Fibroblast of skin of back (primary cell): ENCODE measurements at places on chromosomes 6 and 20.

DNA sequence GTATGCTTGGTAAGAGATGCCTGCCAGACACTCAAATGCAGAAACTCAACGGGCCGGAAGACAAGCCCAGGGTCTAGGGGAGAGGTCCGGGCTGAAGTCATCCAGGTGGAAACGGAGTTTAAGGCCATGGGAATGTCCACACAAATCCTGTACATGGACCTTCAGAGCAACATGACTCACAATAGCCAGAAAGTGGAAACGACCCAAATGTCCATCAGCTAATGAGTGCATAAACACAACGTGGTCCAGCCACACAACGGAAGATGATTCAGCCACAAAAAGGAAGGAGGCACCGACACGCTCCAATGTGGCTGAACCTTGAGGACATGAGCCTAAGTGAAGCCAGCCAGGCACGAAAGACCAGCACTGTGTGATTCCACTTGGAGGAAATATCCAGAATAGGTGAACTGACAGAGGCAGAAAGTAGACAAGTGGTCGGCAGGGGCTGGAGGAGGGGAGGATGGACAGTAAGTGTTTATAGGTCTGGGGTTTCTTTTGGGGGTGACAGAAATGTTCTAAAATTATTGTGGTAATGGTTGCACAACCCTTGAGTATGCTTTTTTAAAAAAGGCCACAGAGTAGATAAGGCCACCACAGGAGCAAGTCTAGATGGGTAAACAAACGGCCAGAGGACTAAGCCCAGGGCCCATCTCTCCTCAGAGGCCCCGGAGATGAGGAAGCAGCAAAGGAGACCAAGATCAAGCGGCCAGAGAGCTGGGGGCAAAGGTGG lies 105.6 kb downstream of the PREX1 start:
- DNase-seq, result peak; percentile 36

DNA sequence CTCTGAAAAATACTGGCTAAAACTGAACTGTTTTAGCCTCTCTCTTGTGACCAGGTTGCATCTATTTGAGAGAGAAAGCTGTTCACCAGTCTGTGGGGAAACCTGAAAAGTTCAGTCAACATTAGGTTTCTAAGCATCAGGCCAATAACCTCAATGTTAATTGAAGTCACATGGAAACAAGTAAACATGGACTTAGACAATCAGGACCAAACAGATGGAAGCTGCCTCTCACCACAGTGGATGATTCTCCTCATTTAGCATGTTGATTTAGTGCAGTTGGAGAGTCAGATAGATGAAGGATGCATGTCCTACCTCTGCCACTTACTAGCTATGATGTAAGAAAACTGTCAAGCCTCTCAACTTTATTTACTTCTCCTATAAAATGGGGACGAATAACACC lies 18.2 kb downstream of the SCGN start:
- no peak for DNase-seq

- DNase-seq, result no peak
These were observed 241.8 kb downstream of the CLIC5 start for GRCh38 chr6:45773906-45774305.

DNA sequence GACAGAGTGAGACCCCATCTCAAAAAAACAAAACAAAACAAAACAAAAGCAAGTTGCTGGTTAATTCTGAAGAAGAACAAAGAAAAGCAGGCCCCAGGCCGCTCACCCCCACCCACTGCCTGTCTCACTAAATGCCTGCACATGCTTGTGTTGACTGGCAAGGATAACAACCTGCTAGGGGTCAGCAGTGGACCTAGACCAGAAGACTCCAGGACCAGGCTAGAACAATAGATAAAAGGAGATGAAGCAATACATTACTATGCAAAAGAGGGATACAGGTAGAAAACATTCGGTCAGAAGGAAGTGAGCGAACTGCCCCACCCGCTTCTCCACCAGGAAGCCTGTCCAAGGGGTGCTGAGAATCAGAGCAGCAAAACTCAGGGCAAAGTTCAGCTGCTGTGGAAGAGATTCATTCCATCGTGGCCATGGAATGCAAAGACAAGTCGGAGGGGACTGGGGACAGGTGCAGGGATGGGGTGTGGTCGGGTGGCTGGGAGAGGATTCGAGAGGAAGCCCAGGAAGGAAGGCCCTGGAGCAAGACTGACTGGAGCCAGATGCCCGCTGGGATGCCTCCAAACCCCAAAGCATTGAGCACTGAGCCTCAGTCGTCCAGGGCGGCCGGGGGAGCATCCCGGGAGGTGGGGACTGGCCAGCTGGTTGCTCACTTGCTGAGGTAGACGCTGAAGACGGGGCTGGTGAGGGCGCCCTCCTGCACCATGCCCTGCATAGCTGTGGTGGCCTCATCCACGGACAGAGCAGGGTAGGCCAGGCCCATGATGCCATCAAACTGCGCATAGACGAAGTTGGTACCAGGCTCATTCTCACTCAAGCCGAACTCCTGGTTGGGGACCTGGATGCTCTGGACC lies 5.3 kb downstream of the PGC start:
- no peak for DNase-seq

- no peak for DNase-seq
These were observed 41.1 kb downstream of the CNKSR3 start for GRCh38 chr6:154469306-154469935.

DNA sequence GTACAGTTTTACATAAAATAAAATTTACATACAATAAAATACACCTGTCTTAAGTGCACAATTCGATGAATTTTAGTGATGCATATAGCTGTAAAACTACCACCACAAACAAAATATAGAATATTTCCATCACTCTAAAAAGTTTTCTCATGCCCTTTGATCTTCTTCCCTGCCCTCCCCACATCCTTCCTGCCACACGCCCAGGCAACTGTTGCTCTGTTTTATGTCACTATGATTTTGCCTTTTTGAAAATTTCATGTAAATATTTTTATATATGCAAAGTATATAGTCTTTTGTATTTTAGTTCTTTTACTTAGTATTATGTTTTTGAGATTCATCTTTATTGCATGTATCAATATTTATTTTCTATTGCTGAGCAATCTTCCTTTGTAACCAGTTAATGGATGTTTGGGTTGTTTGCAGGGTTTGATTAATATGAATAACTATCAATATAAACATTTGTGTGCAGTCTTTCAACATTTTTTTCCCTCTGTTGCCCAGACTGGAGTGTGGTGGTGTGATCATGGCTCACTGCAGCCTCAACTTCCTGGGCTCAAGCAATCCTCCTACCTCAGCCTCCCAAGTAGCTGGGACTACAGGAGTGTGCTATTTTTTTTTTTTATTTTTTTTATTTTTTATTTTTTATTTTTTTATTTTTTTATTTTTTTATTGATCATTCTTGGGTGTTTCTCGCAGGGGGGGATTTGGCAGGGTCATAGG lies 23.8 kb upstream of the SAMHD1 start:
- DNase-seq, result no peak

DNA sequence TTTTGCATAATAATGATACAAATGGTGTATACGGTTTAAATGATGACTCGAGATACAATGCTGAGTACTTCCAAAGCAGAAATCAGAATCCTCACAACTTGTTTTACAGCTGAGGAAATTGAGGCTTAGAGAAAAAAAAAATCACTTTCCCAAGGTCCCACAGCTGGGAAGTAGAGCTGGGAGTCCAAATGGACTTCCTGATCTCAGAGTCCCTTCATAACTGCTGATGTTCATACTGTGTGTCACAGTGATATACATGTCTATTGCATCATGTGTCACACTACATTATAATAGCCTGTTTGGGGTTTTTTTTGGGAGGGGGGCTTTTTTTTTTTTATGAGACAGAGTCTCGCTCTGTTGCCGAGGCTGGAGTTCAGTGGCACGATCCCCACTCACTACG lies 8.5 kb downstream of the HM13 start:
- no peak for DNase-seq

DNA sequence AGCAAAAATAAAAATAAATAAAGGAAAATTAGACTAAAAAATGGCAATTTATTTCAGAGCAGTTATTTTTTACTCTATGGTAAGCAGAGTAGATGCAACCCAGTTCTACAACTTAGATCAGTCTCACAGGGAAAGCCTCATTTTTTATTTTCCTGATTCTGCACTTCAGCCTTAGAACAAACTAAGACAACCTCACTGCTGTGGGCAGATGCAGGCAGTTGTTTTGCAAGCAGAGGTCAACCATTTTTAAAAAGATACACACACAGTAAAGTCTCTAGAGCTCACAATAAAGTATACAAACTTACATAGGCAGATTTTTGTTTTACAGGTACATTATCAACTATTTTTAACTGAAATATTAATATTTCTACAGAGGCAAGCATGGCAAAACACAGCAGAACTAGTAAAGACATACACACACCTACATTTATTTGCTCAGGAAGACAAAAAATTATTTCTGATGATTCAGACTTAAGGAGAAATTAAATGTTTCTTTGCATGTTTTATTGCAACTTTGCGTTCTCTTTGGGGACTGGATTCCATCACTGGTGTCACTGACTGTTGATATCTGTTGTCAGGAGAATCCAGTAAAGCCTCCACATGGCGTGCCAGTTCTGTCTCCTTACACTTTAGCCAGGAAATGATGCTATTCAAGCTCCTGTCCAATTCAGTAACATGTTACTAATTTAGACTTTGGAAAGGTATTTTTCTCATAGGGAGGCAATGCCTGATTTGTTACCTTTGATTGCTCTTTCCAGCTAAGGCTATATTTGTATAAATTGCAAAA lies 102.7 kb downstream of the TRDN start:
- no peak for DNase-seq

GRCh38 chr6:141452354-141452686 lies 680.4 kb upstream of the GJE1 start:
- DNase-seq, result no peak

DNA sequence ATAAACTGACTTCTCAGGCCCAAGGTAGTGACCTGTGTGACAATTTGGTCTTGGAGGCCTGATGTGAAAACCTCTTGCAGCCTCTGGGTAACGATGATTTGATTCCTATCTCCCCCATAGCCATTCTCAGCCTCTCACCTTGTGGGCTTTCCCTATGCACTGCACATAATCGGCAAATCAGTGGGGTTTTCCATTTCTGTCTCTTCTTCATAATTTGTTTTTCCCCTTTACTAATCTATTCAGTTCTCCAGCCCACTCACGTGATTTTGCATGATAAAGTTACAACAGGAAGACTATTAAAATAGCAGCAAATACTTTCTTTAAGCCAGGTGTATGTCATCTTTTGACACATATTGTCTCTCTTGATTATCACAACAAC lies 893.7 kb downstream of the TFAP2A start:
- DNase-seq, result no peak

- DNase-seq, result no peak
These were observed 45.4 kb upstream of the DTNBP1 start for GRCh38 chr6:15708231-15708630.

- peak; percentile 92 for DNase-seq
These were observed at the start of gene LMBRD1 for GRCh38 chr6:69796642-69797390. LMBRD1 (minus strand) TSS chr6:69797010; CDS start chr6:69796881, 129 bp downstream.

DNA sequence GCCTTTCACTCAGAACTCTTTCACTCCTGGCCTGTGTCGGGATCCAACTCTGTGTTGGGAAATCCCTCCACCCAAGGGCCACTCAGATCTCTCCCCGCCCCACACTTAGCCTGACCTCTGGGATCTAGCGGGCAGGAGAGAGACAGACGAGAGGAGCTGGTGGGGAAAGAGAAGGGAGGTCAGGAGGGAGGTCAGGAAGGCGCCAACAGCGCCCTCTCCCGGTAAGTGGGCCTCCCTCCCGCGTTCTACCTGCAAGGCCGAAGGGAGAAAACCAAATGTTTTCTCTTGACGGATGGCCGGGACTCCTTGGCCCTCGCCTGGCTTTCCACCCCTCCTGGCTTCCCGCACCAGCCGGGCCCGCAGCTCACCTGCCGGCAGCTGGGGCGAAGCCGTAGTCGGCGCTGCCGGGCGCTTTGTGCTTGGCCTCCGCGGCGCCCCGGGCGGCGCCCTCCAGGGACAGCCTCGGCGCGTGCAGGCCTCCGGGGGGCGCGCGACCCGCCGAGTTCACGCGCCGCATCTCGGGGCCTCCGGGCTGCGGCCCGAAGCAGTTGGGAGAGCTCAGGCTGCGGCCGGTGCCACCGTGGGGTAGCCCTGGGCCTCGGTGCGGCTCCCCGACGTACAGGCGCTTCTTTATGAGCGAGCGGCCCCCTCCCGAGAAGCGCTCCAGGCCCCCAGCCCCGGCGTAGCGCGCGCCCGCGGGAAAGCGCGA lies 38.2 kb downstream of the C6orf132 start:
- peak; percentile 37 for DNase-seq
